Astrocyte (in vitro differentiated cells and primary cell): ENCODE measurements at places on chromosomes 11 and 22. TPM values are rescaled to one million over a fixed set of nuclear protein-coding genes. Genes with fewer than 3 reads are reported as not detected.
A peak's percentile ranks its signal among the peaks of the same experiment; 100 is the strongest.

DNA sequence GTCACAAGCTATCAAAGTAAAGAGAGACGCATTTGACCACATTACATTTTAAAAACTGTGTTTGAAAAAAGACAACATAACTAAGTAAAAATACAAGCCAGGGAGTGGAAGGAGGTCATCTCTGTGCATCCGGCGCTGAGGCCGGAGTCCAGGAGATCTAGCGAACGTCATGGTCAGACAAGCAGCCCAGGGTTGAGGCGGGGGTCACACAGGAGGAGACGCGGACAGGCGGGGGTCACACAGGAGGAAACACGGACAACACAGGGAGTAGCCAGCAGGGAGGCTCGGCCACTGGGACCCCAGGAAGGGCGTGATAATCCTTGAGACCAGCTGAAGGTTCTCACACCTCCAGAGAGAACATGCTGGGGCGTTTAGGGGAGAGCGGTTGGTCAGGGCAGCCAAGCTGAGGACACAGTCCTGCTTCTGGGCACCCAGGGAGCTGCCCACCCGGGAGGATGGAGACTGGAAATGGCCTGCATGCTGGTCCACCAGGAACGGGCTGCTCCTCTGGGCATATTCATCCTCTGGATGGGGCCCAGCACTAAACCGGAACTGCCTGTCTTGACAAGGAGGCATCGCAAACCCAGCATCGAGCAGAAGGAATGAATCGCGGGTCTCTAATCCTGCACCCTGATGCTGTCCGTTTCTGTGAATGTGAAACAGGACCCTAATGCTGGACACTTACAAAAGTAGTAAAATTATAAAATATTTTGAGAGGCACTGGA is 40.9 kb upstream of the MUC5AC start:
- no peaks in the 10 kb centered on the region for H3K4me1 ChIP-seq
- H3K27ac ChIP-seq: no peak overlapping the region
- no peaks in the 10 kb centered on the region for H3K27me3 ChIP-seq
- DNase-seq: no peak
- H3K36me3 ChIP-seq: no peaks in the 10 kb centered on the region

DNA sequence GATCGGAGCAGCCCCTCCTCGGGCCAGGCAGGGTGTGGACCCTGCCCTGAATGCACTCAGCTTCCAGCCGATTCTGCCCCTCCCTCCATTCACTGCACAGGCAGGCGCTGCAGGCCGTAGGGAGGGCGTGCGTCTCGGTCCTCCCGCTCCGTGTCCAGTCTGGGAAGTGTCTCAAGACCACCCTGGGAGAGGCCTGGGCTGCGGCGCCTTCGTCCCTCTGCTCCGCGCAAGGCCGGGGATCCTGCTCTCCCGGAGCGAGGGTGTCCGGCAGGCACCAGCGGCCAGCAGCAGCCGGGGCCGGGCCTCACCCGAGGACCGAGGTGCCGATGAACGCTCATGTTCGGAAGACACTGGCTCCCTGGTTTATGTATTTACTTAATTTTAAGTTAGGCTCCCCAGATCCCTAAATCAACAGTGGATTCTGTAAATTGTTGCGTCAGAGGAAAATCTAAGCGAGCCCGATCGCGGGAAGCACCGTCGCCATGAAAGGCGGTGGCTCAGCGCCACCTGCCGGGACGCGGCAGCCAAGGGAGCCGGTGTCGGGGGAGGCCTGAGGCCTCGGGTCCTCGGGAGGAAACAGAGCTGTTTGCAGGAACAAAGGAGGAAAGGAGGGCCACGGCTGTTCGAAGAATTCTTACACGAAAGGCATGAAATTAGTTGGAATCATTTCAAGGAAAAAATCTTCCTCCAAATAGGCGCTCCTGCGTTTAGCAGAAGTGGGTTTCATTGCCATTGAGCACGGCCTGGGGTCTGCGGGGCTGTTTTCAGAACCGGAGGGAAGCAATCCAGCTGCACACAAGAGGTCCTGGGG is 195.3 kb downstream of the BRD1 start:
- H3K36me3 ChIP-seq: no peaks in the 10 kb centered on the region
- no peak overlapping the region for H3K27ac ChIP-seq
- H3K4me3 ChIP-seq: peak overlapping the region; percentile 7
- H3K4me1 ChIP-seq: no peaks in the 10 kb centered on the region

Gene NLRP6
- not detected in 2 replicates for total RNA-seq

Gene UPK2
- 0.43 TPM in 1 of 2 replicates, not detected in the other for total RNA-seq

Gene CAPN5
- 13.1 and 17.4 TPM in 2 replicates for total RNA-seq

DNA sequence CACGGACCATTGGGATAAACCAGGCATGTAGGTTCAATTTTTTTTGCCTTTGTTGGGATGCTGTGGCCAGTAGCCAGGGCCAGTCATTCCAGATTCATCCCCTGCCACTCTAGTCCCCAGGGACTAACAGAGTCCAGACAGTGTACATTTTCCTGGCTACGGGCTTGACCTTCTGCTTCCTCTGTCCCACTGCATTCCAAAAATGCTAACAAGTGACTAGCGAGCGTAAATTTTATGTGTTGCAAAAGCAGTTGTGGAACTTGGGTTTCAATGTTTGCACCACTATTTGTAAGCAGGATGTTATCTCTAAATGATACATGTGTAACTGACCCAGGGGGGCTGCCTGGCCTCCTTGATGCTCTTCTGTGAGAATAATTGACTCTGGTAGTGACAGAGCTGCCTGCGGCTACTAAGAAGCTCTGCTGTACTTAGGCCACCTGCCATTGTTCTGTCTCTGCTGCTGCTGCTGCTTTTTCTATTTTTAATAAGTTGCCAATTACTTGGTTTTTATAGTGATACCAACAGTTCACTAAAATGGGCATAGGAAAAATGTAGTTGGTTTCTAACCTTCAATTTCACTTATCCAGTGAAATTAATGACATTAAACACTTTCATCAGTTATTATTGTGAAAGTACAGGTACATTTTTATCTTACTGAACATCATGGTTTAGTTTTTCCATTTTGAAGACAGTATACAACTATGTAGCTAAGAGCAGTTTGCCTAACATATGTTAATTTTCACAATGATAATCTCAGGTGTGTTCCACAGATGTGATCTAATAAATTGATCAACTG is 26.8 kb downstream of the TNRC6B start:
- no peak overlapping the region for H3K27ac ChIP-seq
- peaks cover 18% of the 10 kb centered on the region for H3K4me1 ChIP-seq
- H3K36me3 ChIP-seq: no peaks in the 10 kb centered on the region
- peak; percentile 65 for DNase-seq

GRCh38 chr11:2932850-2933251 is 3.6 kb upstream of the PHLDA2 start:
- H3K27ac ChIP-seq: peak overlapping the region; percentile 63
- DNase-seq: peak; percentile 50
- H3K36me3 ChIP-seq: no peaks in the 10 kb centered on the region
- peaks cover 33% of the 10 kb centered on the region for H3K4me1 ChIP-seq

DNA sequence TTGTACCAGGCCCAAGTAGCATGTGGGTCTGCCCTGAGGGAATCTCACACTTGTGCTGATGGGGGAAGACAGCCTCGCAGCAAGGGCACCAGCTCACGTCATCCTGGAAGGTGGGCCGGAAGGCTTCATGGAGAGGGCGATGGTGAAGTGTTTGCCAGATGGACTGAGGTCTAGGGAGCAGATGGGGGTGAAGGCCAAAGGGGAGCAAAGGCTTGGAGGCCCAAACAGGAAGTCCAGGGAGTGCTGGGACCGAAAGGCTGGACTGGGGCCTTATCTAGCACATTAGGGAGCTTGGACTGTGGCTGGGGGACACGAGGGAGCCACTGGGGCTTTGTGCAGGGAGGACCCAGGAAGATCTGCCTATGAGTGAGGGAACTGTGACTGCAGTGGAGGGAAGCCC is 1.2 kb upstream of the TNFRSF13C start:
- H3K36me3 ChIP-seq: no peaks in the 10 kb centered on the region
- no peak overlapping the region for H3K4me3 ChIP-seq
- H3K27me3 ChIP-seq: peaks cover 10% of the 10 kb centered on the region

DNA sequence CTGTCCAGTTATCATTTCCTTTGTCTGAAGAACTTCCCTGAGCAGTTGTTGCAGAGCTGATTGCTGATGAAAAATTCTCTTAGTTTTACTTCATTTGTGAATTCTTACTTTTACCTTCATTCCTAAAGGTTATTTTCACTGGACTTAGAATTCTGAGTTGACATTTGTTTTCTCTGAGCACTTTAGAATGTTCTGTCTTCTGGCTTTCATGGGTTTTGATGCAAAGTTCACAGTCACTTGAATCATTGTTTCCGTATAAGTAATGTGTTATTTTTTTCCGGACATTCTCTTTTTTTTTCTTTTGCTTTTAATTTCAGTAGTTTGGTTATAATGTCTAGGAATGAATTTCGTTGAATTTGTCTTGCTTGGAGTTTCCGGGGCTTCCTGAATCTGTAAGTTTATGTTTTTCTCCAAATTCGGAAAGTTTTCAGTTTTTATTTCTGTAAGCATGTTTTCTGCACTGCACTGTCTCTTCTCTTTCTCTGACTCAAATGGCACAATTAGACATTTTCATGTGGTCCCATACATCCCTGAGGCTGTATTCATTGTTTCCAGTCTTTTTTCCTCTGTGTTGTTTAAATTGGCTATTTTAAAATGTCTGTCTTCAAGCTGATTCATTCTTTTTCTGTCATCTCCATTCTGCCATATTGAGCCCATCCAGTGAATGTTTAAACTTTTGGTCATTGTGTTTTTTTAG is 68.5 kb upstream of the NARS2 start:
- DNase-seq: no peak
- H3K4me1 ChIP-seq: no peaks in the 10 kb centered on the region
- no peak overlapping the region for H3K4me3 ChIP-seq
- H3K27ac ChIP-seq: no peak overlapping the region
- H3K36me3 ChIP-seq: no peaks in the 10 kb centered on the region
- H3K27me3 ChIP-seq: no peaks in the 10 kb centered on the region

Gene SMTNL1
- total RNA-seq: not detected in 2 replicates

Gene HDAC10
- total RNA-seq: 36.8 and 46.5 TPM in 2 replicates

GRCh38 chr11:48093795-48094642 is 113.7 kb downstream of the PTPRJ start:
- H3K4me3 ChIP-seq: no peak overlapping the region
- H3K27me3 ChIP-seq: no peaks in the 10 kb centered on the region
- peak; percentile 33 for DNase-seq

GRCh38 chr11:9851366-9851765 is 187.5 kb downstream of the SWAP70 start:
- peaks cover 8% of the 10 kb centered on the region for H3K4me1 ChIP-seq
- H3K27me3 ChIP-seq: no peaks in the 10 kb centered on the region

DNA sequence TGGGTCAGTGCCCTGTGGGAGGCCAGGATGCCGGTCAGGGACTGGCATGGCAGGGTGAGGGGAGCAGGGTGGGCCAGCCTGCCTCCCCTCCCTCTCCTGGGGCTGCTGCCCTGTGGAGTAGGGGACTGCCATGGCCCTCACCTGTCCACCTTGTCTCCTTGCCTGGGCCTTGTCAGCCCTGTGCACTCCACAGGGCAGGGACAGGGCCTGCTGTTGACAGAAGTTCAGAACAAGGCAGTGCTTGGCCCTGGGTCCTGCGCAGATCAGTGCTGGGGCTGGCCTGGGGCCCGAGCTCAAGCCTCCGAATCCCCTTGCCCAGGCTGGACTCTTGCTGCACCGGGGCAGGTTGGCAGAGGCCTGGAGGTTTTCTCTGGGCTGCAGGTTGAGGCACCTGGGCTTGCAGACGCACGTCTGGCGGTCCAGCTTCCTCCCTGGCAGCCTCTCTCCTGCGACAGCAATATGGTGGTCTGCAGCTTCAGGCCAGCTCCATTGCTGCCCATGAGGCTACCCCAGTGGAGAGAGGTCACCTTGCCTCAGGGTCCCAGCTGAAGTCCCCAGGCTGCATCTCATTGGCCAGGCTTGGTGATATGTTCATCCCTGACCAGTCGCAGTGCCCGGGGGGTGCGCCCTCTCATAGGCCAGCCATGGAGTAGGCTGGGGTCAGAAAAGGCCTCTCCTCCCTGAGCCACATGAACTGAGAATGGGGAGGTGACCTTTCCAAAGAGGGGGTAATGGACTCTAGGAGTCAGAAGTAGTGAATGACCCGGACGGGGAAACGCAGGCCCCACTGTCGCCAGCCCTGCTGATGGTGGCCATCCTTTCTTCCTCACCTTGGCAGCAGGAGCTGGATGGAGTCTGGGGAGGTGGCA is 21.5 kb upstream of the CHKA start:
- H3K4me3 ChIP-seq: no peak overlapping the region
- no peaks in the 10 kb centered on the region for H3K27me3 ChIP-seq
- DNase-seq: no peak
- H3K36me3 ChIP-seq: no peaks in the 10 kb centered on the region
- peaks cover 6% of the 10 kb centered on the region for H3K4me1 ChIP-seq

Gene MAPK12
- total RNA-seq: 29.1 and 36.4 TPM in 2 replicates

DNA sequence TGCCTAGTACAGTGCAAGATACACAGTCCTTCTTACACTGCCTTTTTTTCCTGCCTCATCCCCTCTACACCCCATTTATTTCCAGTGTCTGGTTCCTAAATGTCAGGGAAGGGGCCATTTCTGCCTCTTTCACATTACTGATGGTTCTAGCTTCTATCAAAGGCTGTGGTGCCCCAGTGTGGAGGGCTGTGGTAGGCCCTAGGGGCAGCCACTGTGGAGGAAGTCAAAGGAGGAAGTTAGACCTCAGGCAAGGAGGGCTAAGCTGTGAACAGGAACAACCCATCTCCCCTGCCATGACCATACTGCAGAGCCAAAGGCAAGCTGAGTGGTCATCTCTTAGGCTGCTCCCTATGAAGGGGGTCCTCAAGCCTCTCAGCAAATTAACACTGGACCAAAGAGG is 81.9 kb upstream of the CRTAM start:
- no peaks in the 10 kb centered on the region for H3K36me3 ChIP-seq
- H3K4me1 ChIP-seq: peaks cover 10% of the 10 kb centered on the region
- no peak overlapping the region for H3K4me3 ChIP-seq
- DNase-seq: no peak
- H3K27me3 ChIP-seq: no peaks in the 10 kb centered on the region
- H3K27ac ChIP-seq: no peak overlapping the region

- no peak overlapping the region for H3K27ac ChIP-seq
- DNase-seq: no peak
- H3K4me1 ChIP-seq: no peaks in the 10 kb centered on the region
- no peaks in the 10 kb centered on the region for H3K36me3 ChIP-seq
- H3K27me3 ChIP-seq: peaks cover 38% of the 10 kb centered on the region
Observed at GRCh38 chr22:39917776-39918495, 17.1 kb downstream of the GRAP2 start.

Gene GDPD4
- not detected in 2 replicates for total RNA-seq

DNA sequence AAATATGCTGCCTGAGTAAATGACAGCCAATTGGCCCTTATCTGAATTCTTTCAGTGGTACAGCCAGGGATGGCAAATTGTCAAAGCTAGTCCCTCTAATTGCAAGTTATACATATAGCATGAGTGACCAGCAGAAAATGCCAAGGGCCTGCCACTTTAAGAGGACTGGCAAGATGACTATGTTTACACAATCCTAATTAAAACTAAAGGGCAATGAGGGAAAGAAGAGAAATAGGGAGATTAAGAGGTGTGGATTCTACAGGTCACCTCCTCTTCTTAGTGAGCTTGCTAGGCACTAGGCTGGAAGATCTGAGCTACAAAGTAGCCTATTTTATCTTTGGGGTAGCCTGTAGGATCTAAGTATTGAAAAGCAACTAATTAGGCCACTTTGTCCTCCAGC is 13.5 kb downstream of the NUMA1 start:
- DNase-seq: no peak
- H3K4me1 ChIP-seq: peaks cover 32% of the 10 kb centered on the region
- no peak overlapping the region for H3K27ac ChIP-seq
- H3K36me3 ChIP-seq: no peaks in the 10 kb centered on the region
- H3K4me3 ChIP-seq: no peak overlapping the region
- H3K27me3 ChIP-seq: no peaks in the 10 kb centered on the region

Gene ALDH3B2
- not detected in 2 replicates for total RNA-seq

GRCh38 chr22:22061085-22062077 is 78.8 kb upstream of the TOP3B start:
- DNase-seq: peak; percentile 2
- H3K4me3 ChIP-seq: no peak overlapping the region
- H3K27ac ChIP-seq: no peak overlapping the region
- no peaks in the 10 kb centered on the region for H3K36me3 ChIP-seq
- no peaks in the 10 kb centered on the region for H3K4me1 ChIP-seq
